Calu3 (cell line): ENCODE measurements at places on chromosomes 12 and 14.

DNA sequence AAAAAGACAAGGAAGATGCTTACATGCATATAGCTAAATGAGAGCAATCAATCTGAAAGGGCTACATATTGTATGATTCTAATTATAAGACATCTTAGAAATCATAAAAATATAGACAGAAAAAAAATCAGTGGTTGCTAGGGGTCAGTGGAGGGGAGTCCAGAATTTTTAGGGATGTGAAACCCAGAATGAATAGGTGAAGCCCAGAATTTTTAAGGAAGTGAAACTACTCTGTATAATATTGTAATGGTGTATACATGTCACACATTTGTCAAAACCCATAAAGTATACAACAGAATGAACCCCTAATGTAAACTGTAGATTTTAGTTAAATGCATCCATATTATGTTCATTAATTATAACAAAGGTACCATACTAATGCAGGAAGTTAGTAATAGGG is 713.2 kb downstream of the FLRT2 start:
- no peak for DNase-seq

DNA sequence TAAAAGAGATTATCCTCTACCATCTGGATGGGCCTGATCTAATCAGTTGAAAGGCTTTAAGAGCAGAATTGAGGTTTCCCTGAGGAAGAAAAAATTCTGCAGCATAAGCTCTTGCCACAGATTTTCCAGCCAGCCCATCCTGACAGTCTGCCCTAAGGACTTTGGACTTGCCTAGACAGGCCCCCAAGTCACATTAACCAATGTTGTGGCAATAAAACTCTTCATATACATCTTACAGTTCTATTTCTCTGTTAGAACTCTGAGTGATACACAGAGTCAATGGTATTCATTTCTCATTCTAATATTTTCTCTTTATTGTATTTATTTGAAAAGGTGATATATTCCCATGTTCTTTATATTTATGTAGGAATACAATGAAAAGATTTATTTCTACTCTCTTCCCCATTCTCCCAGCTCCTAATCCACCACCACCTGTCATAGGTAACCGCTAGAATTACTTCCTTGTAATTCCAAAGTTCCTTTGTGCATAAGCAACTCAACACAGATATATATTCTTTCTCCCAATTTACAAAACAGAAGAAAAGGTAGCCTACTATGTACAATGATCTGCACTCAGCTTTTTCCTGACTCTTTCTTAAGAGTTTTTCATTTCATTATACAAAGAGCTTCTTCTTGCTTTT is 182.1 kb downstream of the CAPZA3 start:
- no peak for DNase-seq

DNA sequence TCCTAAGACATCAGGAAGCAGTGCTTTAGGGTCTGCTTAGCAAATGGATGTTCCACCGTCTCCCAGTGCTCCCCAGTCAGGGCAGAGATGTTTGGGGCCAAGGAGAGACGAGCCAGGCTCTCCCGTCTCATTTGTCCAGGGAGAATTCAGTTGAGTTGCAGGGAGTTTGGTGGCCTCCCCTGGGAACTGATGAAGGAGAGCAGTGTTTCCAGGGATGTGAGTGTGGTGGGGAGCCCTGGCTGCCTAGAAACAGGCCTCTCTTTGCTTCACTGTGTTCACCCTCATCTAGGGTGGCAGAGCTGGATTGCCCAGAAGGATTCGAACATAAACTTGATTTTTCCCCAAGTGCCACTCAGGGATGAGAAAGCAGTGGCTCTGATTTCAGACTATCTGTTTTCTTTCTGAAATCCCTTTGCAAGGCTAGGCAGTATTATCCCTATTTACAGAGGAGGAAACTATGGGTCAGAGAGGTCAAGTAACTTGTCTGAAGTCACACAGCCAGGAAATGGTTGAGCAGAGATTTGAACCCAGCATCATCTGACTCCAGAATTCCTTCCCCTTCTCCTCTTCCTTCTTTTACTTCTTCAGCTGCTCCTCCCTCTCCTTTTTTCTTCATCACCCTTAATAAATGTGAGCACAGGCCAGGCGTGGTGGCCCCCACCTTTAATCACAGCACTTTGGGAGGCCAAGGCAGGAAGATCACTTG is 6.6 kb downstream of the TPCN1 start:
- DNase-seq: no peak

DNA sequence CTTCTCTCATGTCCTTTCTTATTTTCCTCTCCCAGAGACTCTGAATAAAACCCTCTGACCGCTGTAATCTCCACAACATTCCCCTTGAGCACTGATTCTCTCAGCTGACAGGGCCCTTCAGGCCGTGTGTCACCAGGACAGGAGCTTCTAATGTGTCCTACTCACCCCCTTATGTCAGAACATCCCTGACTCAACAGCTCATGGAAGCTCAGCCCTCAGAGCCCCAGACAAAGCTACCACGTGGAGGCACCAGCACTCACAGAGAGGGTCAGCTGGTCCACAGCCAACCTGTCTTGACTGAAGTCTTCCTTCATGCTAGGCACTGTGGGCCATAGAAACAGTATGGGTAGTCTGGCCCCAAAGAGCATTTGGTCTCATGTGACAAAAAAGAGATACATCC is 49.8 kb downstream of the SMUG1 start:
- no peak for DNase-seq

- no peak for DNase-seq
These were observed 40.5 kb downstream of the KRT80 start for GRCh38 chr12:52151153-52151836.

GRCh38 chr12:109513977-109514376 is 36.5 kb downstream of the UBE3B start:
- no peak for DNase-seq
